ENCODE measurements at places on chromosomes 3 and 15. TPM values are rescaled to one million over a fixed set of nuclear protein-coding genes. Genes with fewer than 3 reads are reported as not detected.

DNA sequence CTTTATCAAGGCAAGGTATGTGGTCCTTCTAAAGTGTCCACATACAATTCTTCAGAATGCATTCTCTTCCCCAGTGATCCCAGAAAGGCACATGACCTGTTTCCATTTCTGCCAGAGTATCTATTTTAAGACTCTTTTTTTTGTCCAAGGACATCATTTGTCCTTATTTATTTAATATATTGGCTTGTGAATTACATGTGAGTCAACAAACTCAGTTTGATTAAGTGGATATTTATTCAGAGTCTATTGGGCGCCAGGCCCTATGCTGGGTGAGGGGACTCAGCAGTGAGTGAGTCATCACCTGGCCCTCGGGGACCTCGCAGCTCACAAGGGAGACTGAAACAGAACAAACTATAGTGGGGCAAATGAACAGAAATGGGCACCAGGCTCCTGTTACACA is 136.8 kb downstream of the SNRK start:
- no peak for DNase-seq

GRCh38 chr3:38717355-38718240 is 68.1 kb upstream of the SCN5A start:
- no peak for DNase-seq

- no peak for DNase-seq
These were observed 25.5 kb downstream of the MAP2K1 start for GRCh38 chr15:66412220-66412619.

DNA sequence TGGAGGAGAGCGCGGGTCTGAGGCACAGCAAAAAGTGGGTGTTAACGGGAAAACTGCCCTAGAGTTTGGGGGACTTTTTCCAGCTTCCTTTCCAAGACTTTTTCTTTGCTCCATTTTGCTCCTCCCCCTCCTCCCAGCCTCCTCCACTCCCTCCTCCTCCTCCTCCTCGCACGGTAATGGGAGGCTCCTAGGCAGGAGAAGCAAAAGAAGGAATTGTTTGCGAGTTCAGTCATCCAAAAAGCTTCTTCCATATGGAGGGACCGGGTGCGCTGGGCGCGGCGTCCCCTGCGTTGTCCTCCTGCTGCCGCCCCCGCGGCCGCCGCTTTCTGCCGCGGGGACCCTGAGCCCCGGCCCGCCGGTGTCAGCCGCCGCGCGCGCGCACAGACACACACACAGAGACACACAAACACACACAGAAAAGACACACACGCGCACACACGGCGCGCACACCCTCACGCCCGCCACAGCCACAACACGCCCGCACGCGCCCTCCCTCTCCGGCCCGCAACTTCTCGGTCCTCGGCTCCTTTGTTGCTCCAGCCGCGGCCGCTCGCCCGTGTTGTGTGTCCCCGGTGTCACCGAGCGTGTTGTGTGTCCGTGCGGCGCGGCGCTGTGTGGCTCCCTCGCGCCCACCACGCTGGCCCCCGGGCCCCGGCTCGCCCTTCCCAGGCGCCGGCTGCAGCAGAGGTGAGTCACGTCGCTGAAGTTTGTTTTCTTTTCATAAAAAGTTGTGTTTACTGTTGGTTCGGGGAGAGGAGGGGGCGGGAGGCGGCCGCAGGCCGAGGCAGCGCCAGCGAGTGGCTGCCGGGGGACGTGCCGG is at the start of gene BOC:
BOC (plus strand) TSS at position 228 of the 820 bp plus-strand sequence. CDS start 38,246 bp downstream, outside the sequence.
- DNase-seq = no peak

DNA sequence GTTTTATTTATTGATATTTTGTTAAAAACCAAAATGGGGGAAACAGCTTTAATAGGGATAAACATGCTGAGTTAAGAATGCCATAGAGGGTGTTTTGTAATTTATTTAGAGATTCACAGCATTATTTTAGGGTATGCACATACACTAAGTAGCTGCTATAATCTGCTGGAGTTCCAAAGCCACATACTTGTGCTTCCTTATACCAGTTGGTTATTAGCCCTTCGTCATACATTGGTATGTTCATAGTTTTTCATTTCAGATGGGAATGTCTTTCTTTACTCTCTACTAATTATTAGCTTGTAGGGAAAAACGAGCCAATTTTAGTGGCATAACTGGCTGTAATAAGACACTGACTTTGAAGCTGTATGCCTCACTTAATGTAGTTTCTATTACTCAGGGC is 74.9 kb downstream of the PFN2 start:
- no peak for DNase-seq

- DNase-seq = no peak
These were observed 261.1 kb downstream of the EPHB1 start for GRCh38 chr3:135056084-135056730.

GRCh38 chr3:187747506-187747905 is 2.2 kb upstream of the BCL6 start:
- no peak for DNase-seq

- no peak for DNase-seq
These were observed 434.0 kb downstream of the EPHB1 start for GRCh38 chr3:135229018-135229495.

- DNase-seq = no peak
These were observed 2.0 kb upstream of the RASA2 start for GRCh38 chr3:141484701-141485287.

DNA sequence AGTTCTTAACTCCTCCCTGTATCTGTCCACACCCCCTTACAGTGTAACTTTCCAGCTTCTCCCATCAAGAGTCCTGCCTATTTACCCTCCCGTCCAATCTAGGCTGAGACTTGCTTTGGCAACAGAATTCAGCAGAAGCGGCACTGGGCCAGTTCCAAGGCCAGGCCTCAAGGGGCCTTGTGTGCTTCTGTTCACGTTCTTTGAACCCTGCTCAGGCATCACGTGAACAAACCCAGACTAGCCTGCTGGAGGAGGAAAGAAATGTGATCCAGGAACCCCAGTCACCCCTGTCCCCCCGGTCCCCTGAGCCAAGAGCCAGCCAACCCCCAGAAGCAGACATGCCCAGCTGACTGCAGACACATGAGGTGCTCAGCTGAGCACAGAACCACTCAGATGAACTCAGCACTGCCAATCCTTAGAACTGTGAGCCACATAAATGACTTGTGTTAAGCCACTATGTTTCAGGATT is 76.1 kb upstream of the DCLK3 start:
- DNase-seq = no peak

DNA sequence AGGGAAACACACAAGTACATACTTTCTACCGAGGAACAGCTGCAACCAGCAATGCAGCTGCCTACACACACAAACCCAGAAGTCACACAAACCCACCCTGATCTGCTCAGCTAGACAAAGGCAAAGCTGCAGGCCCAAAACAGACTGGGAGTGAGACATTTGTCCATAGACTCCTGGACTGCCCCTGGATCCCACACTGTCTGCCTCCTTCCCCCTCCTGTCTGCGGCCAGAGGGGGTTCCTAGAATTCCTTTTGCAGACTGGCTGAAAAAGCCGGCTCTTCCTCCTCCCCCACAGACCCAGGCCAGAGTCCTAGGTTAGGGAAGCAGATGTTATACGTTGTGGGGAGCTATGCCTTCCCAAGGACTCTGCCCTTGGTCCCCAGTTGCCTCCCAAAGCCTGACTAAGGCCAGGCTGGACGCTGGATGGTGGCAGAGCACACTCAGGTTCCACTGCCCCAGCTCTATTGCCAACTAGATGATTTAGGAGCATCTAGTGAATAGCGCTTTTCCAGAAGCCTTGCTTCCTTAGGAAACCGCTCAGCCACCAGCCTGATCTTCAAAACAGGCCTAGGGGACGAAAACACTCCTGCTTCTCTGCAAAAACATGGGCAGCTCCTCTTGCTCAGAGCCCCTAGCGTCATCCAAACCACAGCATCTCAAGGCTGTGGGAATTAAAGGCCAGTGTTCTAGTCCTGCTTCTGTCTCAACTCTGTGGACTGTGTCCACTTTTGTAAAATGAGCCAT is 37.4 kb upstream of the CILP start:
- no peak for DNase-seq

- no peak for DNase-seq
These were observed 567.2 kb upstream of the TBL1XR1 start for GRCh38 chr3:177764377-177764912.

GRCh38 chr15:40769274-40770146 is at the start of gene C15orf62:
TSS of gene C15orf62 (plus strand) at chr15:40769980. CDS start at chr15:40770496, 516 bp downstream.
- peak; percentile 50 for DNase-seq

DNA sequence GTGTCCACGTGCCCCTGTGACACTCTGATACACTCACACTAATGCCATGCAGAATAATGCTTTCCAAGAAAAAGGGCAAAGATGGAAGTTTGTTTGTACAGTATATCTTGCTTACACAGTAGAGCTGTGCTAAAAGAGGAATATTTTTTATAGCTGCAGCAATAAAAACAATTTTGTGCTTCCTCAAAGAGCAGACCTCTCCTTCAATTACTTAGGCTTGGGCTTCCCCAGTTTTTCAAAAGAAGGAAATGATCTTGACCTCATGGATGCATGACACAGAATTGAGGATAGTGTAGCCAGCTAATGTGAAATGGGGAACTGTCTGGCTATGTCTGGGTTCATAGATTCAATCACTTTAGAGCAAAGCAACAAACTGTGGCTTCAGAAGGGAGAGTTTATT is 137.4 kb downstream of the STT3B start:
- no peak for DNase-seq

DNA sequence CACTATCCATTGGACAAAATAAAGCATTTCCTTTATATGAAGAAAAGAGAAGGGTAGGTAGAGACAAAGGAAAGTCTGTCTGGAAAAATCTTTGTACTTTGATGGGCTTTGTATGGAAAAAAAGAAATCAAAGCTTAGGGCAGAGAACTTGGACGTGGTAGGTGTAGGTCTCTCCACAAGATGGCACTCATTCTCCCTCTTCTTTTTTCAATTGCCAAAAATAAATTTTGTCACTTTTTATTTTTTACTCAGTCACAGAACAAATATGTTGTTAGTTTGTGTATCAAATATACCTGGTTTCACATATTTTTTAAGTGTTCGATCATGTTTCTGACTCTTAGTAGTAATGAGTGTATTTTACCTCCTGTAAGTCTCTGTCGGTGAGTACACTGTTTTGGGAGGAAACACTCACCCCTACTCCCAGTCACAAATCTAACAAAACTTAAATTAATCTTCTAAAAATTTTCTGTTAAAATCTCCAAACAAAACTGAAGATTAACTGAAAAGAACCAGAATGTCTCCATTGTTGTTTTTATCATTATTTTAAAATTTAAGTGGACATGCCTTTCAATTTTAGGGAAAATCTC is 415.8 kb upstream of the GOLIM4 start:
- no peak for DNase-seq

DNA sequence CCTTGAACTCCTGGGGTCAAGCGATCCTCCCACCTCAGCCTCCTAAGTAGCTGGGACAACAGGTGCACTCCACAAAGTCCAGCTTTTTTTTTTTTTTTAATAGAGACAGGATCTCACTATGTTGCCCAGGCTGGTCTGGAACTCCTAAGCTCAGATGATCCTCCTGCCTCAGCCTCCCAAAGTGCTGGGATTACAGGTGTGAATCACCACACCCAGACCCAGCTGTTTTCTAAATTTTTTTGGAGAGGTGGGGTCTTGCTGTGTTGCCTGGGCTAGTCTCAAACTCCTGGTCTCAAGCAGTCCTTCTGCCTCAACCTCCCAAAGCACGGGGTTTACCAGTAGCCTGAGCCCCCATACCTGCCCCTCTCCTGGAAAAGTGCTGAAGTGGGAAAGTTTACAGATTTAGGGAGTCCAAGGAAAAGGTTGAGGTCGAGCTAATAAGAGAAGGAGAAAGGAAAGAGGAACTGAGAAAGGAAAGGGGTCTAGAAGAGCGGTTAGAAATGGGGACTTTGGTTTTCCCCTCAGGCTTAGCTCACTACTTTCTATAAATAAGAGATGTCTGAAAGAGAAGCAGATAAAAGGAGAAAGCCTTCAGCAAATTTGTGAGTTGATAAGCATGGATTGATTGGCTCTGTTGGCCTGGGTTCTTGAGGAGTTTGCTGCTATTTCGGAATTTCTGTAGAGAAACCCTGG is 23.6 kb downstream of the UBE2E1 start:
- no peak for DNase-seq

GRCh38 chr15:60318216-60318867 is 79.4 kb downstream of the ANXA2 start:
- no peak for DNase-seq

- DNase-seq = no peak
These were observed 316.9 kb upstream of the UMPS start for GRCh38 chr3:124413393-124413792.

GRCh38 chr3:178083906-178084866 is 452.1 kb upstream of the KCNMB2 start:
- DNase-seq = no peak

DNA sequence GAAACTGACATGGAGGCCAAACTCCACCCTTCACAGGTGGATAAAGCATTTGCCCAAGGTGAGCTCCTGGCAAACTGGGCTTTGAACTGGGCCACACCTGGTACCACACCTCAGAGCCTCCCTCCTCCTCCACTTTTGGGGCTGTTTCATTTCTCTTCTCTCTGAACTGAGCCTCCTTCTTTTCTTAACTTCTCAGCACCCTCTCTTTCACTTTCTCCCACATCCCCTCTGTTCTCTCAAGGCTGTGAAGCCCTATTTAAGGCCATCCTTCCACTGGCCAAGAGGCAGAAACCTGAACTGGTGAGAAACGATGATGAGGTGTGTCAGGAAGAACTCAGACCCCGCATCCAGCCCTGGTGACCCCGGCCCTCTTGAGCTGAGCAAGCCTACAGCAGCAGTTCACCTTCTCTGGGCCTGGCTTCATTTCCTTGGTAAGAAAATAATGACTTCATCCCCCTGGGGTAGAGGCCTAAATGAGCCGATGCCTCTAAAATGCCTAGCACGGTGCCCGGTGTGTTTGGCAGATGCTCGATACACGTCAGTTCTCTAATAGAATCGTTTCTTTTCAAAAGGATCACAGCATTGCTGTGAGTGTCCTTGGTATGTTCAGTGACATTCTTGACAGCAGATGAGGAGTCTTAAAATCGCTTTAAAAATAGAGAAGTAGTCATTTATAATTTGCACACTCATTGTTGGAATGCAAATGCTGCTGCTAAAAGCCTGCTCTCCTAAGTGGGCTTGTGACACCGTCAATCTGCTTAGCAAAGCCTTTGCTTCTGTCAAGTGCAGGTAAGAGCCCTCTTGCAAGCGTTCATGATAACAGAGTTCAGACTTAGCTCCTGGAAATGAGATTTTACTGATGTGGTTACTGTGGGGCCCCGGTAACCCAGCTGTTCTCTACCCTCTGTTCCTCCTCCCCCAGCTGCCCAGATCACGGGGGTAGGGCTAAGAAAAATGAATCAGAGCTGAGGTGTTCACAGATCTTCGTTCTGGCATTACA is 97.7 kb upstream of the ATP2B2 start:
- DNase-seq = peak; percentile 83

SPCS1 gene
- 97.0 TPM for total RNA-seq

ARL6IP5 gene
- 156 TPM for total RNA-seq

MAP6D1 gene
- total RNA-seq = 1.8 TPM

CNOT10 gene
- 67.7 TPM for total RNA-seq

LIPH gene
- total RNA-seq = not detected

CSPG5 gene
- total RNA-seq = 0.40 TPM

RBMS3 gene
- total RNA-seq = 0.27 TPM

CCR9 gene
- not detected for total RNA-seq

CACNA1D gene
- total RNA-seq = 0.33 TPM

C3orf22 gene
- total RNA-seq = not detected

VGLL3 gene
- not detected for total RNA-seq

CSK gene
- total RNA-seq = 348 TPM
